ENCODE measurements at places on chromosomes 6 and 20. TPM values are rescaled to one million over a fixed set of nuclear protein-coding genes. Genes with fewer than 3 reads are reported as not detected.
A peak's percentile ranks its signal among the peaks of the same experiment; 100 is the strongest.

PDE10A gene
- total RNA-seq = not detected

AHCY gene
- 154 TPM for total RNA-seq

PSORS1C2 gene
- not detected for total RNA-seq

RFX6 gene
- total RNA-seq = not detected

MCCD1 gene
- total RNA-seq = not detected

MEP1A gene
- total RNA-seq = not detected

MUC21 gene
- total RNA-seq = not detected

RSPO3 gene
- not detected for total RNA-seq

- DNase-seq = no peak
- H3K27me3 ChIP-seq = no peaks in the 10 kb centered on the region
- no peak overlapping the region for H3K4me3 ChIP-seq
- H3K4me1 ChIP-seq = no peaks in the 10 kb centered on the region
Observed at GRCh38 chr20:43243672-43244269, 54.1 kb upstream of the PTPRT start.

- no peaks in the 10 kb centered on the region for H3K36me3 ChIP-seq
- no peak overlapping the region for H3K27ac ChIP-seq
- no peak for DNase-seq
- peaks cover 2% of the 10 kb centered on the region for H3K27me3 ChIP-seq
Observed at GRCh38 chr20:48238781-48239180, 453.5 kb upstream of the SULF2 start.

- H3K36me3 ChIP-seq = no peaks in the 10 kb centered on the region
- H3K4me3 ChIP-seq = no peak overlapping the region
- no peak for DNase-seq
- H3K4me1 ChIP-seq = no peaks in the 10 kb centered on the region
- no peaks in the 10 kb centered on the region for H3K27me3 ChIP-seq
Observed at GRCh38 chr20:32887492-32887891, 28.8 kb downstream of the EFCAB8 start.

GRCh38 chr6:116536216-116536621 lies 9.3 kb downstream of the TRAPPC3L start:
- DNase-seq = peak; percentile 81
- H3K27me3 ChIP-seq = peaks cover 47% of the 10 kb centered on the region
- H3K27ac ChIP-seq = no peak overlapping the region
- peaks cover 2% of the 10 kb centered on the region for H3K4me1 ChIP-seq
- no peak overlapping the region for H3K4me3 ChIP-seq
- no peaks in the 10 kb centered on the region for H3K36me3 ChIP-seq

DNA sequence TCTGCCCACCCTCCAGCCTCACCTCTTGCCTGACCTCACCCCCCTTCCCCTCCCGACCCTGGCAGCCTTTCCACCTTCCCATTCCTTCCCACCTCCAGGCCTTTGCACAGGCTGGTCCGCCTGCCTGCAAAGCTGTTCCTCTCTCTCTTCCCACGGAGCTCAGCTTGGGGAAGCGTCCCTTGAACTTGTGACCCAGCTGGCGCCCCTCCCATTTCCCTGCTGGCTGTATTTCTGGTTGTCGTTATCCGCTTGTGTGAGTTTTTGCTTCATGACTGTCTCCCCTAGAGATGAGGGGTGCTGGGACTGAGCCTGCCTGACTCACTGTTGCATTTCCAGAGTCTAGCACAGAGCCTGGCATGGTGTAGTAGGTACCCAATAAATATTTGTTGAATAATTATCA lies 32.5 kb downstream of the VSTM2L start:
- no peak overlapping the region for H3K27ac ChIP-seq
- no peaks in the 10 kb centered on the region for H3K36me3 ChIP-seq
- H3K4me3 ChIP-seq = no peak overlapping the region
- no peaks in the 10 kb centered on the region for H3K4me1 ChIP-seq
- DNase-seq = no peak
- H3K27me3 ChIP-seq = peaks cover 6% of the 10 kb centered on the region

DNA sequence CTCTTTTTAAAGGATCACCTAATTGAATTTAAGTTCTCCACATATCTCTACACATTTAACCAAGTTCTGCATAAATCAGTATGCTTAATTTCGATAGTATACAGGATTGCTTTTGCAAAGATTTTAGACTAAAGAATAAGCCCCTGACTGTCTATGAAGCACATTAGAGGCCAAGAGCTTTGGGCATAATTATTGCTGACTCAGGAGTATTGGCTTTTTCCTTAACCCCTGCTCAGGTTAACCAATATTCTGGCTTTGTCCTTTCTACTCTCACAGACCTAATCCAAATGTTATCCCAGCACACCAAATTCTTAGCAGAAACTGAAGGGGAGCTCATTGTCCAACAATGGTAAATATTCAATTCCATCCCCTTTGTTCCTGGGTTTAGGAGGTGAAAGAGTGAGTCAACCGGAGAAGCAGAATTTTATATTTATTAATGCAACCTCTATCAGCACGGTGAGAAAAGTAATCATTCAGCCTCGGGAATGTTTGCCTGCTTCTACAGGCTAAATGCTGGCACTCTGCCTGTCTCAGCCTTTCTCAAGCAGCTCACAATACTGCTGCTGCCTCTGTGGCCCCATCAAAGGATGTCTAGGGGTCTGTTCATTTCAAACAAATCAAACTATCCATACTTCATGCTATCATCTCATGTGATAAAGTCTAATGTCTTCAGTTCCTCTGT lies 125.0 kb downstream of the SIM1 start:
- H3K4me3 ChIP-seq = no peak overlapping the region
- H3K4me1 ChIP-seq = no peaks in the 10 kb centered on the region
- H3K27me3 ChIP-seq = peaks cover 2% of the 10 kb centered on the region
- no peaks in the 10 kb centered on the region for H3K36me3 ChIP-seq
- DNase-seq = no peak
- H3K27ac ChIP-seq = no peak overlapping the region

DNA sequence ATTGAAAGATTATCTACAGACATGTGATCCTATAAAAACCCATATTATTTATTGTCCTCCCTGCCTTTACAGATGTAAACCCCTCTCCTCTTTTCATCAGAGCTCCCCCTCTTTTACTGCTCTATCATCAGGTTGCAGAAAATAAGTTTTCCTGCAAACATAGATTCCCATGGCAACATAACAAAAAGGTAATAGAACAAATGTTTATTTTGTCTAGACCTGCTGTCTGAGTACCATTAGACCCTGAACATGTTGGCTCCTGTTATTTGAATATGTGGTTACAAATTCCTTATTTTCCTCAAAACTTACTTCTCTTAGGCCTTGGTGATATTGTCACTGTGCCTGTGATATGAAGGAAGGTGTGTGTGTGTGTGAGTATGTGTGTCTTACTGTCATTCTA lies 11.5 kb downstream of the MAPK14 start:
- no peak overlapping the region for H3K4me3 ChIP-seq
- no peak for DNase-seq
- H3K4me1 ChIP-seq = peaks cover 28% of the 10 kb centered on the region
- H3K27me3 ChIP-seq = no peaks in the 10 kb centered on the region

DNA sequence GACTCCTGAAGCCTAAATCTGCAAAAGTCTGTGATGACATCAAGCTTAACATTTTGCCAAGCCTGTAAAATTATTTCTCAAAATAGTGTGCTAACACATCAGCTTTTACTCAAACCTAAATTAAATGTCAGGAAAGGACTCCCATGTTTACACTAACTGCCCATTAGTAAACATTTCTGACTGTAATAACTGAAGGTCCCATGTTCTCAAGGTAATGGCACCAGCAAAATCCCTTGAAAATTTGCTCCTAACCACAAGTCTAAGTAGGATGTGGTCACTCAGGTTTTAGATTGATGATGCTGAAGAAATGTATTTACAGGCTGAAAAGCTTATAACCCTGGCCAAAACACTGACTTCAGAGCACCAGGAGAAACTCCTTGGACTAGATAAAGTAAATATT lies 33.0 kb downstream of the BACH2 start:
- no peak overlapping the region for H3K27ac ChIP-seq
- H3K4me3 ChIP-seq = no peak overlapping the region
- DNase-seq = peak; percentile 56
- H3K27me3 ChIP-seq = no peaks in the 10 kb centered on the region

GRCh38 chr6:2063547-2063946 lies 181.9 kb downstream of the GMDS start:
- no peaks in the 10 kb centered on the region for H3K4me1 ChIP-seq
- no peak overlapping the region for H3K4me3 ChIP-seq
- H3K27ac ChIP-seq = no peak overlapping the region
- DNase-seq = no peak
- H3K36me3 ChIP-seq = peaks cover 3% of the 10 kb centered on the region

GRCh38 chr6:98469141-98469540 lies 365.2 kb upstream of the POU3F2 start:
- no peak overlapping the region for H3K27ac ChIP-seq
- DNase-seq = no peak
- no peaks in the 10 kb centered on the region for H3K4me1 ChIP-seq
- H3K36me3 ChIP-seq = no peaks in the 10 kb centered on the region
- H3K4me3 ChIP-seq = no peak overlapping the region
- H3K27me3 ChIP-seq = no peaks in the 10 kb centered on the region

DNA sequence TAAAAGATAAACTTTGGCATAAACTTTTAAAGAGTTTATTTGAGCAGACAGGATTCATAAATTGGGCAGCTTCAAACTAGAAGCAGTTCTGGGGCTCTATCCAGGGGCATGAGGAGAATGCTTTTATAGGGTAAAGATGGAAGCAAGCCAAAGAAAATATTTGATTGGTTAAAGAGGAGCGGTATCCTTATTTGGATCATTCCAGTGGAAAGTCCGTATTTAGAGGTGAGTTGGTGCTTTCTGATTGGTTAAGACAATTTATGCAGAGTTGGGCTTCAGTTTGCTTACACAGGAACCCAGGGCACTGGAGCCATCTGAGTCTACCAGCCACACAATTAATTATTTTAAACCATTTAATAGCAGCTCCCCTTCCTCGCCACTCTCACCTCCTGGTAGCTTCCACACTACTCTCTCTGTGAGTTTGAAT lies 37.9 kb upstream of the RNF217 start:
- no peak overlapping the region for H3K27ac ChIP-seq
- H3K4me3 ChIP-seq = no peak overlapping the region
- no peaks in the 10 kb centered on the region for H3K4me1 ChIP-seq
- no peak for DNase-seq

- no peak overlapping the region for H3K4me3 ChIP-seq
- H3K4me1 ChIP-seq = peaks cover 17% of the 10 kb centered on the region
- no peak for DNase-seq
- H3K27ac ChIP-seq = no peak overlapping the region
Observed at GRCh38 chr6:136526937-136527336, 23.3 kb downstream of the MAP7 start.

GRCh38 chr6:104527311-104527710 lies 332.4 kb downstream of the HACE1 start:
- no peak for DNase-seq
- no peak overlapping the region for H3K4me3 ChIP-seq
- peaks cover 4% of the 10 kb centered on the region for H3K27me3 ChIP-seq
- H3K4me1 ChIP-seq = peaks cover 5% of the 10 kb centered on the region

- no peaks in the 10 kb centered on the region for H3K4me1 ChIP-seq
- no peak for DNase-seq
- H3K36me3 ChIP-seq = no peaks in the 10 kb centered on the region
- no peak overlapping the region for H3K27ac ChIP-seq
Observed at GRCh38 chr20:10965936-10966470, 292.2 kb upstream of the JAG1 start.

- no peaks in the 10 kb centered on the region for H3K36me3 ChIP-seq
- no peak for DNase-seq
- no peaks in the 10 kb centered on the region for H3K4me1 ChIP-seq
- H3K27ac ChIP-seq = no peak overlapping the region
- no peak overlapping the region for H3K4me3 ChIP-seq
Observed at GRCh38 chr20:9066191-9066590, 2.7 kb upstream of the PLCB4 start.

- H3K4me3 ChIP-seq = no peak overlapping the region
- H3K27me3 ChIP-seq = peaks cover 29% of the 10 kb centered on the region
- peaks cover under 1% of the 10 kb centered on the region for H3K4me1 ChIP-seq
- no peak for DNase-seq
- no peaks in the 10 kb centered on the region for H3K36me3 ChIP-seq
Observed at GRCh38 chr6:129812145-129812777, 48.9 kb downstream of the TMEM244 start.

DNA sequence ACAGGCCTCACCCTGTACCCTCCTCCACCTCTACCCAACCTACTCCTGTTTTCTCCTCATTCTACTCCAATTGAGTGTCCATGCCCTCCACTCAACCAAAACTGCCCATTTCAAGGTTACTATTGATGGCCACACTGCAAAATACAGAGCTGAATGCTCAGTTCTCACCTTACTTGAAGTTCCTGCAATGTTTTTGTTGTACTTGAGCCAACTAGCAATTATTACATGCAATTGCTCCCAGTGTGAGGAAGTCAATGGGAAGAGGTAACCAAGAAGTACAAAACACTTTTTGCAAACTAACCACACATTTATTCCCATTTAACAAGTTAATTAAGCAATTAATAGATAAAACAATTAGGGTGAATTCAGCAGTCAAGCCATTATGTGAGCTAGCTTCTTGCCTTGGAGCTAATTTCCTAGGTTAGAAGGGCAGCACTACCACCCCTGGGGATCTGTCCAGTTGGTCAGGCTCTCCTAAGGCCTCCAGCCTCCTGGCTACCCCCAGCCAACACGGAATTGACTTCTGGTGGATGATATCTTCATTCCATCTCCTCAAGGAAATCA lies 52.4 kb upstream of the GGTLC1 start:
- peaks cover 21% of the 10 kb centered on the region for H3K4me1 ChIP-seq
- H3K27ac ChIP-seq = no peak overlapping the region
- H3K4me3 ChIP-seq = no peak overlapping the region
- H3K36me3 ChIP-seq = no peaks in the 10 kb centered on the region

DNA sequence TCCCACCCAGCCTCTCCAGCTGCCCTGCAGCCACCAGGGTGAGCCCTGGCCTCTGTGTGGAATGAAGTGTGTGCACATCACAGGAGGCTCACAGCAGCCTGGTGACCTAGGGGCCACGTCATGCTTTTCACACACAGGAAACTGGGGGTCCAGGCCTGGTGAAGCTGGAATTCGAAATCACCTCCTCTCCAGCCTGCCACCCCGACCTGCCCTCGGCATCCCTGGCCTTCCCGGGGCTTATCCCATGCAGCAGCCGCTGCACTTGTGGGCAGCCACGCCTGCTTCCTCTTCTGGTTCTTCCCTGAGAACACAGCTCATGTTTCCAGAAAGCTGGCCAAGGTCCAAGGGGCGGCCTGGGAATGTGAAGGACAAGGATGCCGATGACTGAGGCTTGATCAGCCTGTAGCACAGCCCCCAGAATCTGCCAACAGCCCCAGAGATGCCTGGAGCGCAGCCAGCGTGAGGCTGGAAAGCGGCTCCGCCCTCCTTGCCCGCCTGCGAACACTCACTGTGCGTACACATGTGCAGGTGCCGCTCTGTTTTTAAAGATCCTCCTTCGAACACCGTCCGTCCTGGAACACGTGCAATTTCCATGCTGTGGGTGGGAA lies 4.2 kb upstream of the NTSR1 start:
- DNase-seq = no peak
- peaks cover 19% of the 10 kb centered on the region for H3K27me3 ChIP-seq
- peaks cover 2% of the 10 kb centered on the region for H3K4me1 ChIP-seq

- H3K4me3 ChIP-seq = no peak overlapping the region
- H3K36me3 ChIP-seq = no peaks in the 10 kb centered on the region
- peak; percentile 67 for DNase-seq
- H3K4me1 ChIP-seq = peaks cover 4% of the 10 kb centered on the region
- peaks cover 19% of the 10 kb centered on the region for H3K27me3 ChIP-seq
Observed at GRCh38 chr6:154301839-154302752, 54.5 kb downstream of the IPCEF1 start.
